Dermis microvascular lymphatic vessel endothelial cell (primary cell): ENCODE measurements at places on chromosomes 3 and 15. TPM values are rescaled to one million over a fixed set of nuclear protein-coding genes. Genes with fewer than 3 reads are reported as not detected.

The SV2B gene
- total RNA-seq = 0.64 and 2.0 TPM in 2 replicates

The DUOX2 gene
- total RNA-seq = not detected in 2 replicates

The RBM6 gene
- total RNA-seq = 21.4 and 32.1 TPM in 2 replicates

The SOX2 gene
- not detected in 2 replicates for total RNA-seq

The METTL6 gene
- total RNA-seq = 21.6 and 22.2 TPM in 2 replicates

The COL6A5 gene
- not detected in 2 replicates for total RNA-seq
